ENCODE measurements at places on chromosomes 11 and 22.

DNA sequence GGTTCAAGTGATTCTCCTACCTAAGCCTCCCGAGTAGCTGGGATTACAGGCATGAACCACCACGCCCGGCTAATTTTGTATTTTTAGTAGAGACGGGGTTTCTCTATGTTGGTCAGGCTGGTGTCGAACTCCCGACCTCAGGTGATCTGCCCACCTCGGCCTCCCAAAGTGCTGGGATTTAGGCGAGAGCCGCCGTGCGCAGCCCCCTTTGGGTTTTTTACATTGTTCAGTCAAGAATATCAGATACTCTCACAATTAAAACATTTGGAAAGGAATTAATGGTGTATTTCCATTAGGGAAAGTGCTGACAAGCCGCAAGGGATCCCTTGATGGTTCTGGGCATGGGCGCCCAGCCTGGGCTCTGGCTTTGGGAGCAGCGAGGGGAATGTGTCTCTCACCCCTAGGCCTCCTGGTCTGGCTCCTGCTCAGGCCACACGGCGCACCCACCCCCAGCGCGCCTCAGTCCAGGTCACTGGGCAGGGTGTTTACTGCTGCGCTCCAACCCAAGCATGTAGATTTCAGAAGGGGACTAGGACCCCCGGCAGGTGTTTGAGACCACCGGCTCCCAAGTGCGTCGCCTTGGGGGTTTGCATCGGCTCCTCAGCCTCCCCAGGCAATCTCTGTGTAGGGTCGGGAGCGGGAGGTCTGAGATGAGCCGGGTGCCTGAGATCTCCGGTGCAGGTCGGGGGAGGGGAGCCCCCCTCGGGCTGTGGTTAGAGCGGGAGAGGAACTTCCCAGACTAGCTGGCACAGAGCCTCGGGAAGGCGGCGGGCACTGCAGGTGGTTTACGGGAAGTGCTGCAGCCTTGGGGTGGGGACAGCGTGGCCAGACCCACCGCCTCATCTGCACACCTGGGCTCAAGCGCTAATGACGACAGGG lies 809 bp upstream of the IRF7 start:
- DNase-seq, result peak; percentile 0

- DNase-seq, result no peak
These were observed 28.4 kb upstream of the PANX1 start for GRCh38 chr11:94100253-94100652.

DNA sequence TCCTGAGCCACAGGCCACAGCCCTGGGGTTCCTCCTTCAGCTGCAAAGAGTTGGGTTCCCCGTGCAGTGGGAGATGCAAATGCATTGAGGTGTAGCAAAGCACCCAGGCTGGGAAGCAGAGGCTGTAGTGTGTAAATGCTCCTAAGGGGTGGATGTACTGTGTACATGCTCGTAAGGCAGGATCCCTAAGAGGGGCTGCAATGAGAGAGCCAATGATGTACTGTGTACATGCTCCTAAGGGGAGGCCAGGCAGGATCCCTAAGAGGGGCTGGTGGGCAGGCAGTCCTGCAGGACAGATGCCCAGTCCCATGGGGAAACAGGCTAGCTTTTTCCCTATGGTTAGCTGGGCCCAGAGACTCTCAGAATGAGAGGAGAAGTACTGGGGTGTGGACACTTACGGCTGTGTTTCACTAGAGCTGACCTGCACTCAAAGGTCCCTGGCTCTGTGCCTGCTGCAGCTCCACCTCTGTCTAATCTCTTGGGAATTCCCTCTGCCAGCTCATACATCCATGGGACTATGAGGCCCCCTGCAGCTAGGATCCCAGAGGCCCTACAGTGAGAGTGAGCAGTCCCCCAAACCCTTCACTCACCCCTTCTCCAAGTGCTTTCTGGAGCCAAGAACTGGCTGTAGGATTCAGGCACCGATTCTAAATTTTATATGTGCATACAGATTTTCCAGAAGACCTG lies 261.9 kb upstream of the LUZP2 start:
- no peak for DNase-seq

DNA sequence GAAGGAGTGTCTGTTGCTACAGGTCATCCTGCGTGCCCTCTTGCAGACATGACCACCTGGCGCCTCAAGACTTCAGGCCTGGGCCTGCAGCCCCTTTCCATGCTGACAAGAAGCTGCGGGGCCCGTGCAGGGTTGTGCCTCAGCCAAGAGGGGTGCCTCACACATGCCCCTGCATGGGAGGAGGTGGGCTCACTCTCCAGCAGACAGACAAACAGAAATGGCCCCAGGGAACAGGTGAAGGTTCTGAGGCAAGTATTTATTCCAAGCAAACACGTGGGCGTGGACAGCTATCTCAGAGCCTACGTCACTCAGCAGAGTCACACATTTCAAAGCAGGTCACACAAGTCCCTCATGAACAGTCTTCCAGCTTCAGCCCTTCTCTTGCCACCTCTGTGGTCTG lies 5.9 kb upstream of the SYCE3 start:
- DNase-seq, result no peak

DNA sequence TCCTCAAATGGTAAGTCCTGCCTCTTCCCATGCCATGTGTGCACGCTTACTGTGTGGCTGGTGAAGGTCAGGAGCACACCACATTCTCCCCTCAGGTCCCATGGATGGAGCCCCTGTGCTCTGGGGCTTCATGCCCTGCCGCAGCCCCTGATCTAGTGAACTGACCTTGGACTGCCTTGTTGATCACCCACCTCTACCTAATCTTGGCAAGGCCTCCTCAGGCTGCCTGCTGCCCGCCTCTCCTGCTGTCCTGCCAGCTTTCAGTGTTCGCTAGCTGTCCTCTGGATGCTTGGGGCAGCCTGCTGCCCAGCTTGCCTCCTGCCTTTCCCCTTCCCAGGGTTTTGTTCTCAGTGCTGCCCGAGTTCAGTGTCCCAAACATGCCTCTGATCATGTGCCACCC lies 38.1 kb downstream of the CABIN1 start:
- DNase-seq, result no peak

DNA sequence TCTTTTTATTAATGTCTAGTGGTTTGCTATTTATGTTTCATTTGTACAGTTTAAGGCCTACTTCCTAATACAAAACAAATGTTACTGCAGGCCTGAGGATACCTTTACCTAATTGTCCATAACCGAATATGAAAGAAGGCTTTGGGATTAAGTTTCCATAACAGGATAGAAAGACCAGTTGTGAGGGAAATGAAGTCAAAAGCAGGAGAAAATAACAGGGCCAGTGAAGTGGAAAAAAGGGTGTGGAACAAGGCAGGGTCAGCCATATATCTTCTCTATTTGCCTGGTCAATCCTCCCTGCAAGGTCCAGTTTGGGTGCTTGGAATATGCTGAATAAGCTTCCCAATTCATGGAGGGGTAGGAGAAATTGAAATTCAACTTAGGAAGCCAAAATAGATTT lies 211.5 kb downstream of the SWAP70 start:
- no peak for DNase-seq

- no peak for DNase-seq
These were observed 42.0 kb downstream of the ALX4 start for GRCh38 chr11:44267750-44268613.

DNA sequence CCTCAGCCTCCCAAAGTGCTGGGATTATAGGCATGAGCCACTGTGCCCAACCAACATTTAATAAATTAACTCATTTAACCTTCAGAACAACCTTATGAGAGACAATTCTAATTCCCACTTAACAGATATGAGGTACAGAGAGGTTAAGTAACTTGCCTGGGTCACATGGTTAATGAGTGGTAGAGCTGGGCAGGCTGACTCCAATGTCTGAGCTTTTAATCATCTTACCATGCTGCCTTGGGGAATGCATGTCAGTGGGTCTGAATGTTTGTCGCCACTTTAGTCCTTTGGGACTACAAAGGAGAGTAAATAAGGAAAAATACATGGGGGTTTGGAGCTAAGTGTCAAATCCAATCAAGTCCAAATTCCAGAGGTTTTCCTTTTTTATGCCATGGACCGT lies 11.2 kb upstream of the PIK3C2A start:
- DNase-seq, result no peak

DNA sequence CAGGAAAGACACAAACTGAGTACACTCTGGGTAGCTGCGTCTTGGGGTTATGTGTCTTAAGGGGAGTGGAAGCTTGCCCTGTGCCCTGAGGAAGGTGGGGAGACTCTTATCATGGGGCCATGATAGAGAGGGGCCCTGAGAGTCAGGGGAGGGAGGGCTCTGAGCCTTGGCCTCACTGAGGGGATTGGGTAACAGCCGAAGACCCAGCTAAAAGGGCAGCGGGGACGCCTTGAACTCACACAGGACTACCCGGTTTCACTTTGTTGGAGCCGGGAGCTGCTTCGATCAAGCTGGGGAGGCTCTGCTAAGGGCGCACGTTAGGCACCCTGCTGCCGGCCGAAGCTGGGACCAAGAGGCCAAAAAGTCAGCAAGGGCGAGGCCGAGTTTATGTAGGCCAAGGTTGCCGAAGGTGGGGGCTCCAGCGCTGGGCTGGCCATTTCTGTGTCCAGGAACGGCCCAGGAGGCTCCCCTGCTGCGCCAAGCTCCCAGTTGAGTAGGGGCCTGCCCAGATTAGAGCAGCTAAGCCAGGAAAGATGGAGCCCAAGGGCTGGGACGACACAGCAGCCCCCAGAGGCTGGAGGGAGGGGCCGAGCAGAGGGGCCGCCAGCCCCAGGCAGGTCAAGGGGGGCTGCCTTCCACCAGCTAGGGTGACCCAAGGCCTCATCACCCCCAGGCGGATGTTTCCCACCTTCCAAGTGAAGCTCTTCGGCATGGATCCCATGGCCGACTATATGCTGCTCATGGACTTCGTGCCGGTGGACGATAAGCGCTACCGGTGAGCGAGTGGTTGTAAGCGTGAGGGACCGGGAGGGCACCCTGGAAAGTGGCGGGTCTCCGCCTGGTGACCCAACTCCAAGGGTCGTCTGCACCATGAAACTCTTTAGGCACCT lies 2.2 kb downstream of the TBX1 start:
- no peak for DNase-seq

GRCh38 chr11:83181815-83182214 lies 11.7 kb upstream of the ANKRD42 start:
- no peak for DNase-seq

GRCh38 chr22:26462051-26462450 lies 21.5 kb downstream of the HPS4 start:
- DNase-seq, result no peak

GRCh38 chr11:128164080-128164741 lies 423.1 kb downstream of the ETS1 start:
- DNase-seq, result no peak

GRCh38 chr11:110711776-110712658 lies at the start of gene ARHGAP20:
Gene ARHGAP20 (minus strand): TSS chr11:110712437. CDS start chr11:110712231, 206 bp downstream.
- DNase-seq, result no peak

DNA sequence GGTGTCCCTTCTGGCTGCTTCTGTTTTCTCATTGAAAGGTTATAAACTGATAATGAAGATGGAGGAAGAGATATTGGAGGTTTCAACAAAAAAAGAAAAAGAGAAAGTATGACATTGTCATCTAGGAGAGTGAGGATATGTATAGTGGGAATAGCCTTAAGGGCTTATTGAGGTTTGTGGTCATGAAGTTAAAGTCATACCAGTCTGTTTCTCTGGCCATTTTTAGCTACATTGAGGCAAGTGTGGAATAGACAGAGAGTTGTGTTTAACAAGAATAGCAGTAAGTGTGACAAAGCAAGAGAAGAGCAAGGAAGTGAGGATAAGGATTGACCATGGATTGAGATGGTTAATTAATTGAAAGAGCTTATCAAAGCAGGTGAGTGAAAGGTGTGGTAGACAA lies 110.4 kb downstream of the ELP4 start:
- no peak for DNase-seq

GRCh38 chr22:47022475-47022874 lies 260.0 kb downstream of the TBC1D22A start:
- no peak for DNase-seq

DNA sequence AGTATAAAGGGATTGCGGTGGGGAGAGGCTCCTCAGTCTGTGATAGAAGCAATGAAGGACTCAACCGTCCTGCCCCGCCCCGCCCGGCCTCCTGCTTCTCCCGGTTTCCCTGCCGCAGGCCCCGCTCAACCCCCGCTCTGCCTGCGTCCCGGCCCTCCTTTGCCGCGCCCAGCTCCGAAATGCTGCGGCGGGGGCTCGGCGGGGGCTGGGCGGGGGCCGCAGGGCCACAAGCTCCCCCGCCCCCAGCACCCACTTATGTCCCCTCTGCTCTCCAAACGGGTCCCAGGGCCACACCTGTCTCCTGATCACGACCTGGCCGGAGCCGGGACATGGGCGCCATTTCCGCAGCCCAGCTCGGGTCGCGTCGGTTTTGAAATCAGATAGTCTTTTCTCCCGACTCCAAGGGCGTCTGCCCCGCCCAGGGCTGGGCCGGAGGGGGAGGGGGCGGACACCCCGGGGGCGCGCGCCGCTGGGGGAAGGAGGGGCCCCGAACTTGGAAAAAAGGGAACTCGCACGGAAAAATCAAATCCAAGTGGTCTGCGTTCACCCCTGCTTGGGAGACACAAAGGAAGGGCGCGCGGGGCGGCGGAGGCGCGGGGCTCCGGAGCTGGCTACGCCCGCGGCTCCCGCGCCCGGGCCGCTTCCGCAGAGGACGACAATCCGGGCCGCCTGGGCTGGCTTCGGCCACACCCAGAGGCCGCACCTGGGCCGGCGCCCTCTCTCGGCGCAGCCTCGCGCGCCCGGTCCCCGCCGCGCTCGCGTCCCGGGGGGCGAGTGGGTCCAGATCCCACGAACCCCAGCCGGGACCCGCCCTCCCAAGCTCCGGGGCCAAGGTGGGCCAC lies 70.6 kb upstream of the EP300 start:
- peak; percentile 47 for DNase-seq

- DNase-seq, result no peak
These were observed 8.6 kb upstream of the RELT start for GRCh38 chr11:73367482-73368024.

GRCh38 chr22:39942439-39943230 lies 17.6 kb upstream of the TMA7B start:
- no peak for DNase-seq

- DNase-seq, result no peak
These were observed 33.8 kb upstream of the LRRC32 start for GRCh38 chr11:76704171-76704948.

GRCh38 chr11:114156131-114156581 lies 96.6 kb downstream of the ZBTB16 start:
- DNase-seq, result no peak

GRCh38 chr11:127135256-127135655 lies 134.7 kb upstream of the KIRREL3 start:
- DNase-seq, result no peak

- DNase-seq, result no peak
These were observed 26.0 kb upstream of the FADD start for GRCh38 chr11:70176940-70177689.

DNA sequence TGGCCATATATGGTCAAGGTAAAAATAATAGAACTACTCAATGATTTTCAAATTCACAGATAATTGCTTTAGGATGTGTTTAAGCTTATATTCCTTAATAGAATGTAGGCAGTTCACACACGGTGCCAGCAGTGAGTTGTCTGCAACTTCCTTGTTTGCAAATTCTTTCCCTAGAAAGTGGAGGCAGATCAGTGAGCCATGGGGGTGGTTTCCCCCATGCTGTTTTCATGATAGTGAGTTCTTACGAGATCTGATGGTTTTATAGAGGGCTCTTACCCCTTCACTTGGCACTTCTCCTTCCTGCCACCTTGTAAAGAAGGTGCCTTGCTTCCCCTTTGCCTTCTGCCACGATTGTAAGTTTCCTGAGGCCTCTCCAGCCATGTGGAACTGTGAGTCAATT lies 111.8 kb upstream of the LMO1 start:
- no peak for DNase-seq
